ENCODE measurements at places on chromosomes 12 and 14.

- DNase-seq, result no peak
Observed at GRCh38 chr14:22268875-22269274, 320.1 kb downstream of the DAD1 start.

- no peak for DNase-seq
Observed at GRCh38 chr12:47754881-47755280, 3.8 kb downstream of the RAPGEF3 start.

- no peak for DNase-seq
Observed at GRCh38 chr12:111267144-111267543, 101.8 kb downstream of the PHETA1 start.

- DNase-seq, result no peak
Observed at GRCh38 chr14:36975834-36976233, 196.6 kb downstream of the SLC25A21 start.

- DNase-seq, result no peak
Observed at GRCh38 chr14:99731547-99732435, 47.7 kb downstream of the CYP46A1 start.

DNA sequence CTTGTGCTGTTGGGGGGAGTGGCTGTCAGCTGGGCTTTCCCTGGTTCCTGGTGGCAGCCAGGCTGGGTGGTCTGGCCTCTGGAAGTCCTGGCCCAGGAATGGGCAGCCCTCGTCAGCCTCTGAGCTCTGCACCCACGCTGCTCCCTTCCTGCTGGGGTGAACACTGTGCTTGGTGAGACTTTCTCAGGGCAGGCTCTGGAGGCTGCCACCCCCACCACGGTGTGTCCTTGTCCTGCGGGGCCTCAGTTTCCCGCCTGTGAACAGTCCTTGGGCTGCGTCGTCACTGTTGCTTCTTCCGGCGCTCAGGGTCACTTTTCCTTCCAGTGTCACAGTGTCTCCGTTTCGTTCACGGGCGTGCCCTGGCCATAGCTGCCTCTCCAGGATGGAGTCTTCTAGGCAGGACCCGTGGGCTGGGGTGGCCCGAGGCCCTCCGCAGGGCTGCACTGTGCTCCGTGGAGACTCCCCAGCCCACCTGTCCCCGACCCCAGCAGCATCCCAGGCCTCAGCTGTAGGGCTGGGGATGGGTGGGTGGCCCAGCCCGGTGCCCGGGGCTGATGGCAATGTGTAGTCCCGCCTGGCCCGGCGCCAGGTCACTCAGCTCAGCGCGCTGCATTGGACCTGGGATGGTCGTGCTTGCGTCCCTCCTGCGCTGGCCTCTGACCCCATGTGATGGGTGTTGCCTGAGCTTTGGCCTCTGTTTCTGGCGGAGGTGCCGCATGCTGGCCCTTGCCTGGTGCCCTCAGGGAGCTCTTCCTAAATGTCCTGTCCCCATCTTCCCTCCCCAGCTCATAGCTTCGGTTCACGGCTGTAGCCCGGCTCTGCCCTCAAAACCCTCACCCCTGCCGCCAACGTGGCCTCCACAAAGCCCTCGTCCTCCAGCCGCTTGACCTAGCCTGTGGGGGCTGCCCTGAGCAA, 6.8 kb downstream of the KIF26A start:
- DNase-seq, result no peak

GRCh38 chr12:95397571-95397970, 76.4 kb upstream of the METAP2 start:
- DNase-seq, result no peak

- DNase-seq, result no peak
Observed at GRCh38 chr12:130574402-130574801, 141.7 kb downstream of the RIMBP2 start.

DNA sequence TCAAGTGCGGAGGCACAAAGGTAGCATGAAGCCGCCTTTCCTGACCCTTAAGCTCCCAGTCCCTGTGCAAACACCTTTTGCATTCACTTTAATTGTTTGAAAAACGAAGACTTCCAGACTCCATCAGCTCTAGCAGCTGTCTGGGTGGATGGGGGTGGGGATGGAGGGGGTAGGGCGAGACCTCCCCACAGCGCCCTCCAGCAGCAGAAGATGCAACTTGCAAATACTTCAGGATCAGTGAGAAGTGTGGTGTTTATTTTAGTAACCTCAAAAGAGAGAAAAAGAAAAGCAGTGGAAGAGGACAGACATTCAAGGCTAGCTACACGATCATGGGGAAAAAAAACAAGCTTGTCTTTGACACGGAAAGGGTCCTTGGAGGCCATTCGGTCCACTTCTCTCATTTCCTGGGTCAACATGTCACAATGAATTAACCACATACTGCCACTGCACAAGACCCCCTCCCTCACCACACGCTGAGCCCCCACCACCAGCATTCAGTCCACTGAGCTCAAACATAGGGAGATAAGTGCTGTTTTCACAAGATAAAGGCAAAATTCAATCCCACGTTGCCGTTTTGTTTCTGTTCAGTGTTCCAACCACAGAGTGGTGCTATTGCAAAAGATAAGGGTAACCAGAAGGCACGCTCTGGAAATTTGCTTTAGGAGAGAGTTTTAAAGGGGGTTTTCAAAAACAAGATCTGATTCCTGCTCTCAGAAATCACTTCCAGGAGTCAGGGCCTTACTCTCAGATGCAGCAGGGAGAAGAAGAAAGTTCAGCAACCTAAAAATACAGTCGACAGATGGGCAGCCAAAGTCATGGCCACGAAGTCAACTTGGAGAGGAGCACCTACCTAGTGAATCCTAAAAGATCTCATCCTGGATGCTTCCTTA, 3.3 kb upstream of the NTF3 start:
- DNase-seq, result no peak

- DNase-seq, result no peak
Observed at GRCh38 chr14:89139404-89140247, 277.4 kb downstream of the FOXN3 start.

- peak; percentile 13 for DNase-seq
Observed at GRCh38 chr12:96985515-96986362, 78.7 kb downstream of the NEDD1 start.

GRCh38 chr12:88267630-88268029, 125.5 kb downstream of the TMTC3 start:
- DNase-seq, result no peak

DNA sequence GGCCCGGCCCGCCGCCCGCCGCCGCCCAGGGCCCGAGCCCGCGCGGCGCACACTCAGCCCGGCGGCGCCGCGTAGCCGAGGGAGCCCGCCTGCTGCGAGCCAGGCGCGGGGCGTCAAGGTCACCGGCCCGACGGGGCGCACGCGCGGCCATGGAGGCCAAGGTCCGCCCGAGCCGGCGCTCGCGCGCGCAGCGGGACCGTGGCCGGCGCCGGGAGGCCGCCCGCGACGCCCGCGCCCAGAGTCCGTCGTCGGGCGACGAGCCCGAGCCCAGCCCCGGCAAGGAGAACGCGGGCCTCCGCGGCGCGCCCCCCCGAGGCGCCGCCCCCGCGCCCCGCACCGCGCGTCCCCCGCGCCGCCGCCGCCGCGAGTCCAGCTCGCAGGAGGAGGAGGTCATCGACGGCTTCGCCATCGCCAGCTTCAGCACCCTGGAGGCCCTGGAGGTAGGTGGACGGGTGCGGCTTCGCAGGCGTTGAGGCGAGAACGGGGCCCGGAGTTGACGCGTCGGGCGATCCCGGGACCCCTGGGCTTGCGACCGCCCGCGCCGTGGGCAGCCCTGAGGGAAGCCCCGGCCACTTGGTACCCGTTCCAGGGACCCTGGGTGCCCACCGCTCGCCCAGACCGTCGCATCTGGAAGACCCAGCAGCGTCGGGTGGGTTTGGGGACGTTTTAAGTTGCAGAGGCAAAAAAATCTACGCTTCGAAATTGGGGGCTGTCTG, 629 bp downstream of the FBRSL1 start:
- DNase-seq, result no peak

DNA sequence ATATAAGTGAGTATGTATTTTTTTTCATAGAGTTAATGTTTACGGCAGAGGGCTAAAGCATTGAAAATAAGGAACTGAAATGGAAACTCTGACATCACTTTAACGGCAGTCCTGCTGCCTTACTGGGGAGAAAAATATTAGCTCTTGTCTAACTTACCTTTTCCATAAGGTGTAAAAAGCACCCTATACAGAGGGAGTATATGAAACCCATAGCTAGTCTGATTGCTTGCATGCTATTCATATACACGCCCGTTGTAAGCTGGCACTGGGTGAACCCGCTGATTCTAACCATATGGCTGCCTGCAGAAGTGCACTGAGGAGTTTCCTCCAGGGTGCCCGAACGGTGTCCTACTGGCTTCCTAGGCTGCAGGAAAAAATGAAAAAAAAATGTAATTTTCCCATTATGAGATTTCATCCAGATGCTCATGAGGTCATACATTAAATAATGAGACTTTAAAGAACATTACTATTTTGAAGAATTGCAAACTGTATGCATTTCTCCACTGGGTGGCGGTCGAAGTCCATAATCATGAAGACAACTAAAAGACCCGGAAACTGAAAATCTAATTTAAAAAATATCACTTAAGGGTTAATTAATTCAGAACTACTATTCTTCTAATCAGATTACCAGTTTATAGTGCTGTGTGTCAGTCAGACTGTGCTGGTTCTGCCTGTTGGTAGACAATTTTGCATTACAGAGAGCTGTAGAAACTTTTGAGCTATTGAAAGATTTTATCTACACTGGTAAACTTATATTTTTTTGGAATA, 144.7 kb downstream of the ALX1 start:
- no peak for DNase-seq

GRCh38 chr12:81644503-81644902, 114.6 kb downstream of the PPFIA2 start:
- DNase-seq, result no peak

- no peak for DNase-seq
Observed at GRCh38 chr14:57461777-57462320, 31.8 kb downstream of the CCDC198 start.

- DNase-seq, result no peak
Observed at GRCh38 chr12:122635471-122635870, 67.7 kb downstream of the HCAR2 start.

GRCh38 chr14:88025313-88025712, 20.4 kb downstream of the GPR65 start:
- DNase-seq, result no peak

GRCh38 chr14:24196071-24197055, 1.1 kb upstream of the TM9SF1 start:
- DNase-seq, result no peak

DNA sequence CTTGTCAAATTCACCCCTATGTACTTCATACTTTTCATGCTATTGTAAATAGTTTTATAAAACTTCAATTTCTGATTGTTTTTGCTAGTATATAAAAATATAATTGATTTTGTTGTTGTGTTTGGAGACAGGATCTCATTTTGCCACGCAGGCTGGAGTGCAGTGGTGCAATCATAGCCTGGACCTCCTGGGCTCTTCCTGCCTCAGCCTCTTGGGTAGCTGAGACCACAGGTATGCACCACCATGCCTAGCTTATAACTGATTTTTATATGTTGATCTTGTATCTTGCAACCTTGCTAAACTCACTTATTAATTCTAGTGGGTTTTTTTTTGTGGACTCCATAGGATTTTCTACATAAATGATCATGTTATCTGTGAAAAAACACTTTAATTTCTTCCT, 23.5 kb downstream of the ATP5MC2 start:
- DNase-seq, result no peak

DNA sequence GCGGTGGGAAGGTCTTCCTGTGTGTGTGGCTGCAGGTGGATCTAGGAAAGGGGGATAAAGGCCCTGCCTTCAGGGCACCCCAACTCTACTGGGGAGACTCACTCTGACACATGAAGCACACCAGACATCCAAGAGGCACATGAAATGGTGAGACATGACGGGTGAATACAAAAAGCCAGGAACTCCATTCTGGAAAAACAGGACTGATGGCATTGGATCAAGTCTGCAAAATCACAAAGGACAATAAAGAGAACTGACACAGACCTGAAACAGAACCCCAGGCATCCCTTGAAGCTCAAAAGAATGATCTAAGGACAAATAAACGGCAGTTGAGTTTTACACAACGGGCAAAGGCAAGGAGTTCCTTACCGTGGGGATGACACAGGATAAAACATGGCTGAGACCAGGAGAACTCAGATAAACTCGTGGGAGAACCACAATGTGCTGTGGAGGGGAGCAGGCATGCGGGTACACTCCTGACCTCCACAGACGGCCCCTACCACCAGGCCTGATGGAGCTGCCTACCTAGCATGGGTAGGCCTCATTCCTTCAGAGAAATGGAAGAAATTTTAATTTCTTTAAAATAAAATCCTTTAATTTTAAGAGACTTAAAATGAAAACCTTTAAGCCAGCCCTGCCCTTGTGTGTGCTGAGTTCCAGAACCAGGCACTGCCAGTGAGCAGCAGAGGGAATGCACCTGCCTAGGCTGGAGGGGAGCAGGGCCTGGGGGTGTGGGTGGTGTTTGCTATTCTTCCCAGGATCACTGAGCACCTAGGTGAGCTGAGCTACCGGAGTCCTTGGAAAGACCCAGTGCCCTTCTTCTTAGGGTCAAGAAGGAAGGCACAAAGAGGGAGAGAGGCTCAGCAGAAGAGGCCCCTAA, 100.1 kb downstream of the SINHCAF start:
- no peak for DNase-seq

- no peak for DNase-seq
Observed at GRCh38 chr12:6082613-6083012, 41.9 kb downstream of the VWF start.

DNA sequence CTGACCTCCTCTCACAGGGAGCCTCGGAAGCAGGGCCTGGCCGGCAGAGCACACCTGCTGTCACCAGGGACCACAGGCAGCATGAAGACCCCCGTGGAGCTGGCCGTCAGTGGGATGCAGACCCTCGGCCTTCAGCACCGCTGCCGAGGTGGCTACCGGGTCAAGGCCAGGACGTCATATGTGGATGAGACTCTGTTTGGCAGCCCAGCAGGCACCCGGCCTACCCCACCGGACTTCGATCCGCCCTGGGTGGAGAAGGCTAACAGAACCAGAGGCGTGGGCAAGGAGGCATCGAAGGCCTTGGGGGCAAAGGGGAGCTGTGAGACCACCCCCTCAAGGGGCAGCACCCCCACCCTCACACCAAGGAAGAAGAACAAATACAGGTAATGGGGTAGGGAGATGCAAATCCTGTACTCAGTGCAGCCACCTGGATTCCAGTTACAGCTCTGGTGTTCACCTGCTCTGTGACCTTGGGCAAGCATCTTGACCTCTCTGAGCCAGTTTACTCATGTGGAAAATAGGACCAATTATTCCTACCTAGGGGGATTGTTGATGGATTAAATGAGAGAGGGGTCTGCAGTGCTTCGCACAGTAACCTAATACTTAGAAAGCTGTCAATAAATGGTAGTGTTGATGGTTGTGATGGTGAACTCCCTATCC, 1.3 kb downstream of the RITA1 start:
- no peak for DNase-seq

- no peak for DNase-seq
Observed at GRCh38 chr14:103700753-103701490, 14.3 kb downstream of the XRCC3 start.

- no peak for DNase-seq
Observed at GRCh38 chr14:101478796-101479410, 82.4 kb upstream of the DIO3 start.

- DNase-seq, result no peak
Observed at GRCh38 chr12:7856516-7856915, 16.2 kb downstream of the SLC2A14 start.

All from stimulated activated CD4-positive, alpha-beta T cell treated with anti-CD3 and anti-CD28 coated beads, Interleukin-15, amount 100 ng/mL, for 48 hours (primary cell).